ENCODE measurements at places on chromosomes 3 and 15. TPM values are rescaled to one million over a fixed set of nuclear protein-coding genes. Genes with fewer than 3 reads are reported as not detected.

GRCh38 chr3:61111825-61112224 lies 139.4 kb downstream of the FHIT start:
- no peaks in the 10 kb centered on the region for H3K36me3 ChIP-seq
- no peak for DNase-seq
- H3K27ac ChIP-seq = no peak overlapping the region
- no peaks in the 10 kb centered on the region for H3K27me3 ChIP-seq

The EXD1 gene
- total RNA-seq = not detected

GRCh38 chr15:91471468-91471867 lies 371.4 kb downstream of the SV2B start:
- H3K4me3 ChIP-seq = no peak overlapping the region
- H3K27ac ChIP-seq = no peak overlapping the region
- H3K36me3 ChIP-seq = no peaks in the 10 kb centered on the region
- no peaks in the 10 kb centered on the region for H3K4me1 ChIP-seq

The ILDR1 gene
- total RNA-seq = not detected

The PSTPIP1 gene
- 24.8 TPM for total RNA-seq

The HESX1 gene
- 1.7 TPM for total RNA-seq

DNA sequence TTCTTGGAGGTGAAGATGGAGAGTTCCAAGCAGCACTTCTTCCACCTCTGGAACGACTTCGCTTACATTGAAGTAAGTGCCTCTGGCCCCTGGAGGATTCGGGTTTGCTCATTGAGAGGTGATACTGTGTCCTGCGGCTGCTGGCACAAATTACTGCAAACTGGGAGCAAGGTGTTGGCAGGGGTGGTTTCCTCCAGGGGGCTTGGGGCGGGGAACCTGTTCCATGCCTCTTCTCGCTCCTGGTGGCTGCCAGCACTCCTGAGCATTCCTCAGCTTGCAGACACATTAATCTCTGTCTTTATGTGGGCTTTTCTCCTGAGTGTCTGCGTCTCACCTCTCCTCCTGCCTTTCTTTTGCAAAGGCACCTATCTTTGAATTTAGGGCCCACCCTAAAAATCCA lies 47.4 kb downstream of the MESD start:
- DNase-seq = no peak
- no peak overlapping the region for H3K4me3 ChIP-seq
- H3K4me1 ChIP-seq = no peaks in the 10 kb centered on the region
- no peaks in the 10 kb centered on the region for H3K27me3 ChIP-seq
- no peak overlapping the region for H3K27ac ChIP-seq

GRCh38 chr3:188286087-188286513 lies 132.1 kb downstream of the LPP start:
- peak overlapping the region; percentile 5 for H3K4me3 ChIP-seq
- DNase-seq = no peak
- peaks cover 10% of the 10 kb centered on the region for H3K36me3 ChIP-seq
- peak overlapping the region; percentile 88 for H3K27ac ChIP-seq
- no peaks in the 10 kb centered on the region for H3K27me3 ChIP-seq
- peaks cover 52% of the 10 kb centered on the region for H3K4me1 ChIP-seq

DNA sequence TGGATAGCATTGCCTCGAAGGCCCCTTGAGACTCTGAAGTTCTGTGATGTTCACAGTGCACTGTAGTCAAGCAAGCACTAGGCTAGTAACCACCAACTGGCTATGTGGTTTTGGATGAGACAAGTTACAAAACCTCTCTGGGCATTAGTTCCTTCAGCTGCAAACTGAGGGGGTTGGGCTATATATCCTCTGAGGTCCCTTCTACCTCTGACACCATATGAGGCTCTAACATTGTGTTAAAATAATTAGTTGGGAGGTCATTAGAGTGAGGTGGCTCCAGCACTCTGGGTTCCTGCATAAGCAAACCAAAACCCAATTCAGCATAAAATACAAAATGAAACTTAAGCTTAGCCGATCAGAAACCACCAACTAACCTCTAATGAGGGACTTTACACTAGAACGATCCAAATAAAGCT lies 209.5 kb upstream of the LRRN1 start:
- H3K27ac ChIP-seq = no peak overlapping the region
- no peaks in the 10 kb centered on the region for H3K36me3 ChIP-seq
- DNase-seq = no peak
- H3K4me1 ChIP-seq = no peaks in the 10 kb centered on the region

GRCh38 chr3:141095546-141095937 lies 44.4 kb downstream of the SPSB4 start:
- peaks cover 11% of the 10 kb centered on the region for H3K4me1 ChIP-seq
- H3K36me3 ChIP-seq = no peaks in the 10 kb centered on the region
- no peaks in the 10 kb centered on the region for H3K27me3 ChIP-seq
- peak overlapping the region; percentile 62 for H3K4me3 ChIP-seq
- peak overlapping the region; percentile 48 for H3K27ac ChIP-seq

- peaks cover 8% of the 10 kb centered on the region for H3K36me3 ChIP-seq
- no peaks in the 10 kb centered on the region for H3K4me1 ChIP-seq
- H3K27me3 ChIP-seq = no peaks in the 10 kb centered on the region
- H3K27ac ChIP-seq = no peak overlapping the region
- H3K4me3 ChIP-seq = no peak overlapping the region
- DNase-seq = no peak
Measured at GRCh38 chr15:69433831-69434230, 18.8 kb upstream of the RPLP1 start.

GRCh38 chr3:188854772-188855149 lies 317.0 kb upstream of the TPRG1 start:
- H3K36me3 ChIP-seq = no peaks in the 10 kb centered on the region
- DNase-seq = no peak
- peak overlapping the region; percentile 25 for H3K27ac ChIP-seq
- H3K4me3 ChIP-seq = no peak overlapping the region

DNA sequence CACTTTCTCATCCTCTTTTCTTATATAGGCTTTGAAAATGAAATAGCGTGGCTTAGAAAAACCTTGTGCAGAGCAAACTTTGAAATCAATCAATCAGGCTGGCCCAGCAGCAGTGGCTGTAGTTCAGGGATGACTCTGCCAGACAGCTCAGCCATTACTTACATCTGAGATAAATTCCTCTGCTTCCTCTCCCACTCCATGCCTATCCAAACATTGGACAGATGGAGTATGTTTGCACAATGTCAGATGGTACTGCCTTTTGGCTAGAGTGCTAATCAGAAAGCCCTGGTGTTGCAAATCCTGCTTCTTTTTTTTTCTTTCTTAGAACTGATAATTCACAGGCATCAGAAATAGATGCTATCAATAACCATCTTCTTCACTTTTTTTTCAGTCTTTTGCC lies 1065.1 kb downstream of the AGBL1 start:
- H3K4me1 ChIP-seq = no peaks in the 10 kb centered on the region
- H3K36me3 ChIP-seq = no peaks in the 10 kb centered on the region
- no peak overlapping the region for H3K27ac ChIP-seq
- H3K4me3 ChIP-seq = no peak overlapping the region

DNA sequence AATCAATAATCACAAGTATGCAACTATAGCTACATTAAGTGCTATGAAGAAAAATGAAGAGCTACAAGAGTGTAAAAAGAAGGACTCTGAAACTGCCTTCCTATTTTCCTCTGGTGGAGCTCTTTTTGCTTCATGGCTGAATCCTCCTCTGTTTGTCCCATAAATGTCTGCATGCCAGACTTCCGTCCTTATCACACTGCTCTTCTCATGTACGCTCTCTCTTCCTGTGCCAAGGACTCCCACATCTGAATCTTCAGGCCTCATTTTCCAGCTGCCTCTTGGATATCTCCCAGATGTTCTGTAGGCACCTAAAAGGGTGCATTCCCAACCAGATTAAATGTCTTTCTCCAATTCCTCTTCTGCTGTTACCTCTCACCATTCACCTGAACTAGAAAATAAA lies 123.7 kb downstream of the MECOM start:
- no peak overlapping the region for H3K4me3 ChIP-seq
- no peak overlapping the region for H3K27ac ChIP-seq

Data from thoracic aorta (tissue), 2 donors.